ENCODE measurements at places on chromosomes 5 and 9. TPM values are rescaled to one million over a fixed set of nuclear protein-coding genes. Genes with fewer than 3 reads are reported as not detected.
A peak's percentile ranks its signal among the peaks of the same experiment; 100 is the strongest.

- no peak overlapping the region for H3K4me3 ChIP-seq
- no peaks in the 10 kb centered on the region for H3K27me3 ChIP-seq
- H3K27ac ChIP-seq = no peak overlapping the region
- DNase-seq = no peak
- H3K36me3 ChIP-seq = peaks cover 42% of the 10 kb centered on the region
- no peaks in the 10 kb centered on the region for H3K4me1 ChIP-seq
Measured at GRCh38 chr5:151040211-151040747, 19.9 kb downstream of the GPX3 start.

DNA sequence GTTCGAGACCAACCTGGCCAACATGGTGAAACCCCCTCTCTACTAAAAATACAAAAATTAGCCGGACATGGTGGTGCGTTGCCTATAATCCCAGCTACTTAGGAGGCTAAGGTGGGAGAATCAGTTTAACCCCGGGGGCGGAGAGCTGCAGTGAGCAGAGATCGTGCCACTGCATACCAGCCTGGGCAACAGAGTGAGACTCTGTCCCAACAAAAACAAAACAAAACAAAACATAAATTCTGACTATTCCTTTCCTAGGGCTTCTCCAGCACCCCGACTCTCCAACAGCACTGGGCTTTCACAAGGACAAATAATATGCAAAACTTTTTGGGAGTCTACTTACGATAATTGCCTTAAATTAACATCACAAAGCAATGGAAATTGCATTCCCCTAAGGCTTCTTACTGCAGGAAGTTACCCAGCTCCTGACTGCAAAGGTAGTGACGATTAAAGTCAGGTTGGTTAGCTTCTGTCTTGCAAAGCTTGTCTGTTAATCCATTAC lies 15.9 kb upstream of the CDKN2AIPNL start:
- no peaks in the 10 kb centered on the region for H3K36me3 ChIP-seq
- no peaks in the 10 kb centered on the region for H3K27me3 ChIP-seq
- no peak overlapping the region for H3K27ac ChIP-seq
- H3K4me3 ChIP-seq = no peak overlapping the region
- no peak for DNase-seq

DNA sequence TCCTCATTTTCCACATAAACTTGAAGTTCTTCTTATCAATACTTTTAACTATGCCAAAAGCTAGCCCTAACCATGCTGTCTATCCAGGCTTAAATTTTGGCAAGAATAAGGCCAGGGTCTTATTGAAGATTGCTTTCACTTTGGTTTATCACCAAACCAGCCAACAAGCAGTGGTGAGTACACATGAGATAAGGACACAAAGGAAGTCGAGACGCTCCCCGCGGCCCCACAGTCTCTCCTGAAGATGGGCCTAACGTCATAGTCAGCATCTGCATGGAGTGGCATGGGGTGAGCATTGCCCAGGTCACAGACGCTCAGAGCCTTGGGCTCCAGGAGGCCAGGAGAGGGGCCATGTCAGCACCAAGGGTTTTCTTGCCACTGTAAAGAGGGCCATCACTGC lies 80.3 kb downstream of the ATPSCKMT start:
- no peaks in the 10 kb centered on the region for H3K4me1 ChIP-seq
- H3K27ac ChIP-seq = no peak overlapping the region
- DNase-seq = no peak
- no peaks in the 10 kb centered on the region for H3K27me3 ChIP-seq
- no peaks in the 10 kb centered on the region for H3K36me3 ChIP-seq

The HSD17B3 gene
- 7.7 TPM for polyA plus RNA-seq

GRCh38 chr9:38254756-38255155 lies 137.7 kb upstream of the ALDH1B1 start:
- no peaks in the 10 kb centered on the region for H3K27me3 ChIP-seq
- no peaks in the 10 kb centered on the region for H3K4me1 ChIP-seq
- H3K4me3 ChIP-seq = no peak overlapping the region
- DNase-seq = no peak
- H3K27ac ChIP-seq = no peak overlapping the region

The CDKN2B gene
- 1.3 TPM for polyA plus RNA-seq

DNA sequence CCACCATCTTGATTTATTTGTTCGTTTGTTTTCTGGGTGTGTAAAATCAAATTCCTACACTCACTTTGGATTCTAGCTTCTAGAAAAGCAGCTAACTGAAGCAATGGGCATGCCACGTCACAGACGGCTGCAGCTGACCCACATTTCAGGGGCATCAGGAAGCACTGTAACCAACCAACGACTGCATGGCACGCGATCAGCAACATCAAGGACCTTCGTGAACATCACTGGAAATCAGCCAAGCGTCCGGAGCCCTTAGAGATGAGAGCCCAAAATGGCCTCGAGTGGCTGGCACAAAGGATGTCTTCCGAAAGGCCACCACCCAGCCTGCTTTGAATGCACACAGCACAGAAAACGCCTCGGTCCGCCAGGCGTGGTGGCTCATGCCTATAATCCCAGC lies 191.1 kb downstream of the OLFM1 start:
- no peaks in the 10 kb centered on the region for H3K36me3 ChIP-seq
- H3K27ac ChIP-seq = no peak overlapping the region
- no peaks in the 10 kb centered on the region for H3K27me3 ChIP-seq
- no peak overlapping the region for H3K4me3 ChIP-seq
- peaks cover 11% of the 10 kb centered on the region for H3K4me1 ChIP-seq

- H3K27me3 ChIP-seq = no peaks in the 10 kb centered on the region
- no peak overlapping the region for H3K27ac ChIP-seq
- no peaks in the 10 kb centered on the region for H3K4me1 ChIP-seq
- H3K36me3 ChIP-seq = no peaks in the 10 kb centered on the region
- H3K4me3 ChIP-seq = no peak overlapping the region
Measured at GRCh38 chr5:52999344-52999949, 10.3 kb downstream of the ITGA2 start.

GRCh38 chr5:53934151-53934820 lies 373.8 kb downstream of the NDUFS4 start:
- H3K36me3 ChIP-seq = no peaks in the 10 kb centered on the region
- H3K4me3 ChIP-seq = no peak overlapping the region
- H3K4me1 ChIP-seq = no peaks in the 10 kb centered on the region
- H3K27me3 ChIP-seq = no peaks in the 10 kb centered on the region
- H3K27ac ChIP-seq = no peak overlapping the region
- no peak for DNase-seq

DNA sequence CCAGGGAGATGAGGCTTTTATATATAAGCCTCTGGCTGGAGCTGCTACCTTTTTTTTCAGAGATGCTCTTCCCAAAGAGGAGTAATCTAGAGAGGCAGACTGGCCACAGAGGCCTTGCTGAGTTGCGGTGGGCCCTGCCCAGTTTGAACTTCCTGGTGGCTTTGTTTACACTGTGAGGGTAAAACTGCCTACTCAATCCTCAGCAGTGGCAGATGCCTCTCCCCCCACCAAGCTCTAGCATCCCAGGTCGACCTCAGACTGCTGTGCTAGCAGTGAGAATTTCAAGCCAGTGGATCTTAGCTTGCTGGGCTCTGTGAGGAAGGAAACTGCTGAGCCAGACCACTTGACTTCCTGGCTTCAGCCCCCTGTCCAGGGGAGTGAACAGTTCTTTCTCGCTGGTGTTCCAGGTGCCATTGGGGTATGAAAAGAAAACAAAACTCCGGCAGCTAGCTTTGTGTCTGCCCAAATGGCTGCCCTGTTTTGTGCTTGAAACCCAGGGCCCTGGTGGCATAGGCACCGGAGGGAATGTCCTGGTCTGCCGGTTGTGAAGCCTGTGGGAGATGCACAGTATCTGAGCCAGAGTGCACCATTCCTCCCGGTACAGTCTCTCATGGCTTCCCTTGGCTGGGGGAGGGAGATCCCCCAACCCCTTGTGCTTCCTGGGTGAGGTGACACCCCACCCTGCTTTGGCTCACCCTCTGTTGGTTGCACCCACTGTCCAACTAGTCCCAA lies 219.5 kb upstream of the IZUMO3 start:
- H3K4me1 ChIP-seq = no peaks in the 10 kb centered on the region
- no peak overlapping the region for H3K4me3 ChIP-seq
- H3K27me3 ChIP-seq = no peaks in the 10 kb centered on the region
- H3K27ac ChIP-seq = no peak overlapping the region
- no peak for DNase-seq

DNA sequence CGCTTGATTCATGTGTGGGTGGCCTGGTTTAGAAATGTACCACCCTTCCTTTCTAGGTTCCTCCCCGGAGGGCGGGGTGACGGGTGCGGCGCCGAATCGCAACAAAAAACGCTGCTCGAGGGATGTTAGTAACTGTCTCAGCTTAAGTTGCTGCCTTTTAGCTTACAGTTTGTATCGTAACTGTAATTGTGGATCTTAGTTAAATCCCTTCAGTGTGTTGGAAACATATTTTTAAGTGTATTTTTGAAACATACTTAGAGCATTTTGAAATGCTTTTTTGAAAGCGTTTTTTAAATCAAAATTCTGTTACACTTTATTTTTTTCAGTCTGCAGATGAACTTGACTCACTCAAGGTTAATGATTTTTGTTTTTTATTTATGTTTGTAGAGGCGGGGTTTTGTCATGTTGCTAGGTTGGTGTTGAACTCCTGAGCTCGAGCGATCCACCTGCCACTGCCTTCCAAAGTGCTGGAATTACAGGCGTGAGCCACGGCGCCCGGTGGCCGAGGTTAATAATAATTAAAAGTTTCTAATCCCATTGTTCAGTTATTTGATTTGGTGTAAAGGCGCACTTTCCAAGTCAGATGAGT lies 997 bp upstream of the CHD1 start:
- H3K36me3 ChIP-seq = peaks cover 6% of the 10 kb centered on the region
- H3K4me3 ChIP-seq = peak overlapping the region; percentile 95
- DNase-seq = no peak
- peaks cover 25% of the 10 kb centered on the region for H3K4me1 ChIP-seq
- peak overlapping the region; percentile 90 for H3K27ac ChIP-seq
- no peaks in the 10 kb centered on the region for H3K27me3 ChIP-seq

The CSNK1G3 gene
- polyA plus RNA-seq = 6.0 TPM

DNA sequence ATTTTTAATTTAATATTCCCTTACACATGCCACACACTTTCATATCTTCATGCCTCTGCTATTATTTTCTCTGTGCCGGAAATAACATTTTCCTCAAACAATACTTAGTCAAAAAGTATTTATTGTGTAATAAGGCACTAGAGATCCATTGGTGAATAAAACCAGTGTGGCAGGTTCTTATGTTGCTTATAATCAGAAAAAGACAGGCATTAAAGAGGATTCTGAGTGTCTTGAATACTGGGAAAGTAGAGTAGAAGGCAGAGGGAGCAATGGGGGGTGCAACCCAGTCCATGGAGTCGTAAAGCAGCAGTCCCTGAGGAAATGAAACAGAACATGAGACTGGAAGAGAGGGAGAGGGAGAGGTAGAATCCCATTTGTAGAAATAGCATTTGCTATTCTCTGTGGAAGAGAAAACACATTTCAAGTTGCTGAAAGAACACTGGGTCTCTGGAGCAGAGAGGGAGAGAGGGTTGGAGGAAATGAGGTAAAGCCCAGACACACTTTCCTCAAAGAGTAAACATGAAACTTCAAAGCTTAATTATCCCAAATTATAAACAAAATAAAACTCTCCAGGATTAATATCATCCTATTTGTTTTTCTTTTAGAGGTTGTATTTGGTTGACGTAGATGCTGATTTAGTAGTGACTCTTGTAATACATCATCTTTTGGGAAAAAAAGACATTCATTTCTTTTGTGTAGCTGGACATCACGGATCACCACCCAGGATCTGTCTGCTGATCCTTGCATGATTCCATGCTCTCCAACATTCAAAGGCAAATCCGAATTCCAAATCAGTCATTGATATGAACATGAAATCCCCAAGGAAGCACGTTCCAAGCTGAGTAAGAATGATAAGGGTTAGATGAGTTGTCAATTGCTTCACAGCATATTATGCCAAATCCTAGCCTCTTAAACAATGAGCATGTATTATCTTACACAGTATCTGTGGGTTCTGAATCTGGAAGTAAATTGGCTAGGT lies 37.4 kb upstream of the GRAMD2B start:
- H3K4me3 ChIP-seq = no peak overlapping the region
- no peaks in the 10 kb centered on the region for H3K27me3 ChIP-seq
- DNase-seq = no peak
- peak overlapping the region; percentile 4 for H3K27ac ChIP-seq
- no peaks in the 10 kb centered on the region for H3K36me3 ChIP-seq
- no peaks in the 10 kb centered on the region for H3K4me1 ChIP-seq

The FBXW5 gene
- polyA plus RNA-seq = 117 TPM

DNA sequence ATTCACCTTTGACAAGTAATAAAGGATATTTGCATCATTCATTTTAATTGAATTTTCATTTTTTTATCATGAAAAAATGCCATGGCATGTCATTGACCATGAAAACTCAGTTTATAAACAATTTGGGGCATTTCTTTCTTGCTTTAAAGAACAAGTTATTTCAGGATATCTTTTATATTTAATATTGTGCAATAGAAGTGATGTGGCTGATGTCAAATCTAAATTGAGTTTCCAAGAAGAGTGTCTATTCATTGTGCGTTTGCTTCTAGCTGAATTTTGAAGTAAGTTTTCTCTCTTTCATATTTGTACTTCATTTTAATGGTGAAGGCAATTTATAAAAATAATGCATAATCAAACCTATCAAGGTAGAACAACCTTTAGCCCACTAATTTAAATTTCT lies 30.5 kb downstream of the MACIR start:
- H3K4me3 ChIP-seq = no peak overlapping the region
- no peaks in the 10 kb centered on the region for H3K4me1 ChIP-seq
- DNase-seq = no peak
- H3K27me3 ChIP-seq = no peaks in the 10 kb centered on the region
- no peaks in the 10 kb centered on the region for H3K36me3 ChIP-seq
- no peak overlapping the region for H3K27ac ChIP-seq

- DNase-seq = no peak
- H3K4me1 ChIP-seq = no peaks in the 10 kb centered on the region
- H3K36me3 ChIP-seq = no peaks in the 10 kb centered on the region
- H3K27ac ChIP-seq = no peak overlapping the region
- H3K27me3 ChIP-seq = no peaks in the 10 kb centered on the region
Measured at GRCh38 chr9:20504930-20505329, 117.4 kb downstream of the MLLT3 start.

The KIAA1958 gene
- 1.4 TPM for polyA plus RNA-seq

The GABRA1 gene
- polyA plus RNA-seq = not detected

DNA sequence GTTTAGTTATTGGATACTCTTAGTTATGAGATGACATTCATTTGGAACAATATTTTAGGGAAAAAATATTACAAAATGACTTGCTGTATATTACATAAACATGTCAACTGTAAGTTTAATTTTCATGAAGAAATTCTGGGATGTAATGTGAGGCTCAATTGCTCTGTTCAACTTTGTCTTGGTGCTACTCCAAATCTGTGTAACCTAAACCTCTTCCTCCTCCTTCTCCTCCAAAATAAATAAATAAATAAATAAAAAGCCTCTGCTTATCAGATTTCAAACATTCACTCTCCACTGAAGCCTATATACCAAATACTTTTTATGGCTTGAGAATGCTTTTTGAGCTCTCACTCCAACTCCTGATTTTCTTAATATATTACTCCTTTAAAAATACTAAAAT lies 27.7 kb downstream of the ACTBL2 start:
- H3K27ac ChIP-seq = no peak overlapping the region
- H3K27me3 ChIP-seq = no peaks in the 10 kb centered on the region
- no peaks in the 10 kb centered on the region for H3K36me3 ChIP-seq
- no peak overlapping the region for H3K4me3 ChIP-seq
- DNase-seq = no peak
